CD8-positive, alpha-beta T cell (primary cell): ENCODE measurements at places on chromosomes 2 and 18.

DNA sequence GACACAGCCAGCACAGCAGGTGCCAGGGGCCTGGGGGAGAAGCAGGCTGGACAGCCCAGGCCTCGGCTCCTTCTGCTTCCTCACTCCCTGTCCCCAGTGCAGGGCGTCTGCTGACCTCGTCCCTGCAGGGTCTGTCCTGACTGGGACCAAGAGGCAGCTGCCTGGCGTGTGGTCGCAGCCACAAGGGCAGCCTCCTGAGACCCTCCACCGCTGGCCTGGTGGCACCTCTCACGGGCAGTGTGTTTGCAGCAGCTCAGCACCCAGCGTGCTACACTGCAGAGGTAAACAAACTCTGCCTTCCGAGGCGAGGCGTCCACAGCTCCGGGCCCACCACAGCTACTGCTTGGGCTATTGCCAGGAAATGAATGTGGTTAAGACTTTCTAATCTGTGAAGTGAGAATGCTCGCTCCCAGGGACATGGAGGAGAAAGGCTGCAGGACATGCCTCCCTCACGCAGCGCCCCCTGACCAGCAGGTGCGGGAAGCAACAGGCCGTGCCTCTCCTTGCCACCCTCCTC, 46.1 kb upstream of the HPCAL1 start:
- no peak for DNase-seq

GRCh38 chr18:48064978-48065600, 134.6 kb upstream of the SMAD2 start:
- DNase-seq: no peak

DNA sequence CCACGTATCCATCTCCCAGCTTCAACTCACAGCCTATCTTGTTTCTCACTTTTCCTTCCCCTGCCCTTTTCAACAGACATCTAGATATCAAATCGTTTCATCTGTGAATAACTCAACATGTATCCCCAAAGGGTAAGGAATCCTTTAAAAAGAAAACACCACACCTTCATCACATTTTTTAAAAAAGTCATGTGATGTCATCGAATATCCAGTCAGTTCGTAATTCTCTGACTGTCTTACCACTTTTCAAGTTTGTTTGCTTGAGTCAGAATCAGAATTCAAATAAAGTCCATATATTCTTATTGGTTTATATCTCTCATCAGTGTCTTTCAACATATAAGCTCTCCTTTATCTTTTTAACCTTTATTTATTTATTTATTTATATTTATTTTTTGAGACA, 5.4 kb upstream of the LONRF2 start:
- no peak for DNase-seq

GRCh38 chr2:143258126-143258892, 129.1 kb downstream of the ARHGAP15 start:
- DNase-seq: no peak

GRCh38 chr2:218008060-218009040, 5.6 kb upstream of the TNS1 start:
- DNase-seq: no peak

- DNase-seq: no peak
These were observed 15.4 kb downstream of the SULT1C4 start for GRCh38 chr2:108393197-108393596.

DNA sequence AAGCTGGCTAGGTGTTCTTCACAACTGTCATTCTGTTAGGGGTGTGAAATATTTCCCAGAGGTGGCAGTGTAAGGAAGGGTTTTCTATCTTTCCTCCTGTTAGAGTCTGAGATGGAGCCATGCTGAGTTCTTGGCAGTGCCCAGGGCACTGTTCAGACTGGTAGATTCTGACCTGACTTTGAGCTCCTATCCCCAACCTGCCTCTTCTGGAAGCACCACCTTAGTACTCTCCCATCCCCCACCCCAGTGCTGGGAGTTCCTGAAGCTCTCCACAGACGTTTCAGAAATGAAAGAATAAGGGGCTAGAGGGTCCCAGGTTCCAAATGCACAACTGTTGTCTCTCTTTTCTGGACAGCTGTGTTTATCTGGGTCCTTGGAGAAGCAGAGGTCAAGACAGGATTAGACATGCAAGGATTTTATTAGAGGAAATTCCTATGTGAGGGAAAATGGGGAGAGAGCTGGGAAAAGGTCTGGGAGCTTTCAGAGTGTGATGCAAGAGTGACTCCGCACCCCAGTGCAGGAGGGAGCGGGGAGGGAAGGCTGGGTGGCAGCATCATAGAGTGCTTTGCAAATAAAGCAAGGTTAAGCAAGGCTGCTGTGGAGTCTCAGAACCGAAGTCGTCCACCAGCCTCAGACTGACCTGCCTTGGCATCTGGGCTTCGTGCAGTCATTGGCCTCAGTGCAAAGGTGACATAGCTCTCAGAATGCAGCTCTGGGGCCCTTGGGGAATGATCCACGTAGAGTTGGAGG, 75.5 kb downstream of the SLC4A3 start:
- no peak for DNase-seq

- DNase-seq: no peak
These were observed 300.1 kb downstream of the NOL4 start for GRCh38 chr18:33924576-33924975.

DNA sequence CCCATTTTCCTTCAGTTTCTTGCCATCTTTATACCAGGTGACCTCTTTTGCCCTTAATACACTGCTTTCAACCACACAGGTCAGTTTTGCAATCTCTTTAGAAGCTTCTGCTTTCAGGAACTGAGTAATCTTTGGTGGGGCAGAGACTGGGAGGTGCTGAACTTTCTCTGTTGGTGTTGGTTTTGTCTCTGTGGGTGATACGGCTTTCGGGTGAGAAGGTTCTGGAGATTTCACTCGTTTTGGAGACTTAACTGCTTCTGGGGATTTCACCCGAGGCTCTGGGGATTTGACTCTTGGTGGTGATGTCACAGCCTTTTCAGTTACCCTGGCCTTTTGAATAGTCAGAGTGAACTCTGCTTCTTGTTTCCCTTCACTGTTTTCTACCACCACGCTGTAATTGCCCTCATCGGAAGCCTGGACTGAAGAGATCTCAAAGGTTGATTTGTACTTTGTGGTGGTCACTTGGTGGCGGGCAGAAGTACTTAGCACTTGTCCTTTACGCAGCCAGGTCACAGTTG, 50.4 kb downstream of the PLEKHA3 start:
- no peak for DNase-seq

- no peak for DNase-seq
These were observed 34.8 kb downstream of the APOB start for GRCh38 chr2:21008790-21009661.

- no peak for DNase-seq
These were observed 23.6 kb upstream of the KYNU start for GRCh38 chr2:142853912-142854311.

- DNase-seq: no peak
These were observed 372.8 kb upstream of the RAB6C start for GRCh38 chr2:129606496-129607270.

- DNase-seq: no peak
These were observed 22.8 kb upstream of the ZNF407 start for GRCh38 chr18:74574916-74575315.

GRCh38 chr2:148490840-148491439, 153.6 kb upstream of the EPC2 start:
- DNase-seq: no peak

DNA sequence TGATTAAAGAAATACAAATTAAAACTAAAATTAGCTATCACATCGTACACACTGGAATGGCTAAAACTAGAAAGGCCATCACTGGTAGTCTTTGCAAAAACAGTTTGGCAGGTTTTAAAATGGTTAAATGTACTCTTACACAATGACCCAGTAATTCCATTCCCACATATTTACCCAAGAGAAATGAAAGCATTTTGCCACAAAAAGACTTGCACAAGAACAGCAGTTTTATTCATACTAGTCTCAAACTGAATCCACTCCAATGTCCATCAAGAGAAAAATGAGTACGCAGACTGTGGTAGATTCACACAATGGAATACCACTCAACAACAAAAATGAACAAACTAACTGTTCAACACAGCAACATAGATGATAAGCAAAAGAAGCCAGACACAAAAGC, 29.1 kb downstream of the SP140L start:
- no peak for DNase-seq

GRCh38 chr2:188819792-188820191, 154.4 kb upstream of the COL3A1 start:
- no peak for DNase-seq

DNA sequence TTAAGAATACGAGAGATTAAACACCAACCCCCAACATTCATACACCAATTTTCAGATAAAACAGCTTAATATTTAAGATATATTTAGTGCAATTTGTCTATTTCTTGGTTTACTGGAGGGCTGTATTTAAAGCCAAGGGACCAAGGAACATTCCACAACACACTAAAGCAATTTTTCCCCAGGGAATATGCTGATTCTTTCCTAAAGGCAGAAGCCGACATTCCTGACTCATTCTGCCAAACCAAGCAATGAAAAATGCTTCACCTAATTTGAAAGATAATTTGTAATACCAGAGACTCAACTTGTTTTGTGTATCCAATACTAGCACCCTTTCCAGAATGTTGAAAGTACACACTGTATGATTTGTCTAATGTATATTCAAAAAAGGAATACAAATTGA, 1267.6 kb upstream of the PIK3C3 start:
- no peak for DNase-seq

GRCh38 chr2:86628091-86628522, 4.4 kb upstream of the RNF103 start:
- DNase-seq: no peak

DNA sequence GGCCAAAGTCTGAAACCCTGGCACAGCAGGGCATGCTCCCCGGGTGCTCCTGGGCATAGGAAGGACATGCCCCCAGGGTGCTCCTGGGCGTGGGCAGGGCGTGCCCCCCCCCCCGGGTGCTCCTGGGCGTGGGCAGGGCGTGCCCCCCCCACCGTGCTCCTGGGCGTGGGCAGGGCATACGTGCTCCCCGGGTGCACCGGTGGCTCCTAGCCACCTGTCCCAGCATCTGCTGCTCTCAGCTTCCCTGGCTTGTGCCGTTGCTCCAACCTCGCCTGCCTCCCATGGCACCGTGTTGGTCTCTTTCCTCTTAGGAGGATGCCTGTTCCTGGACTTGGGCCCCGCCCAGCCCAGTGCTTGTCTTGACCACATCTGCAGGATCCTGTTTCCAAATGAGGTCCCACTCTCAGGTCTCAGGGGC, 95.6 kb upstream of the CTDP1 start:
- DNase-seq: no peak

DNA sequence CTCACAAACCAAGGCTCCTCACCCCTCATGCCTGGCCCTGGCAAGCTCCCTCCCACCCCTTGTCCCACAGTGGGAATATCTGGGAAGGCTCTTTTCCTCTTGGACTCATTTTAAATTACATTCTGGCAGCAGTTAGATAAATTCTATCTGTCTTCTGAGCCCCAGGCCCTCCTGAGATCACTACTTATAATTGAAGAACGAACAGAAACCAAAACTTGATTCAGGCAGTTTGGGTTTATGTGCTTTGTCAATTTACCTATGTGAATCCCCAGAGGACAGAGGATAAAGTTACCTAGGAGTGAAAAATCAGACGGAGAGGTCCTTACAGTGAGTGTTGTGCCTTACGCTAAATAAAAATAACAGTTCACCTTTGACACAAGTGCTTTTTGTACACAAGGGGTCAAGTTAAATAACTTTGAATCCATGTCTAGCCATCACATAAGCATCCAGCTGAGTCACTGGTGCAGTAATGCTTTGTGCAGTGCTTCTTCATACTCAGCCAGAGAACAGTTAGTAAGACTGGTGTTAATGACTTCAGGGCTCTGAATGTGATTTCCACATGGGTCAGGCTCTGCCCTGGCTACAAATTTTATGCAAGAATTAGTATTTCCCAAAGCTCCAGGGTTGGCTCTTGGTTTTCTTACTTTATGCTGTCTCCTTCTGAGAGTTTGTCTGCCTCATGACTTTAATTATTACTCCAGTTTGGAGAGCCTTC, 329.3 kb downstream of the INSIG2 start:
- no peak for DNase-seq

DNA sequence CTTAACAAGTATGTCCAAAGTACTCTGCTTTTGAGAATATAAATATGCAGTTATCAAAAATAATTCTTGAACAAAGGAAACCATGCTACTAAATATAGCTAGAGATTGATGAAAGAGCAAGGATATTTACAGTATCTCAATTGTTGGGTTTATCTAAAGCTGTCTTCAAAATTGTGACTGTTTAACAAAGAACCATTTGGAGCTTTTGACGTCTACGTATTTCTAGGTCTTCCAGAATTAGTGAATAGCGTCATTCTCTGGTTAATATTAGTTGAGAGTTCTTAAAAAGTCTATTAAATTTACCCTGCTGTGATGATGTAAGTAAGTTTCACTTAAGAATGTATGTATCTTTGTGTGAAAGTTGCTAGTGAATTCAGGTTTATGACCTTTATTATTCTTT, 223.1 kb upstream of the SIX3 start:
- DNase-seq: no peak

GRCh38 chr2:96072746-96073145, 38.0 kb upstream of the GPAT2 start:
- peak; percentile 19 for DNase-seq

DNA sequence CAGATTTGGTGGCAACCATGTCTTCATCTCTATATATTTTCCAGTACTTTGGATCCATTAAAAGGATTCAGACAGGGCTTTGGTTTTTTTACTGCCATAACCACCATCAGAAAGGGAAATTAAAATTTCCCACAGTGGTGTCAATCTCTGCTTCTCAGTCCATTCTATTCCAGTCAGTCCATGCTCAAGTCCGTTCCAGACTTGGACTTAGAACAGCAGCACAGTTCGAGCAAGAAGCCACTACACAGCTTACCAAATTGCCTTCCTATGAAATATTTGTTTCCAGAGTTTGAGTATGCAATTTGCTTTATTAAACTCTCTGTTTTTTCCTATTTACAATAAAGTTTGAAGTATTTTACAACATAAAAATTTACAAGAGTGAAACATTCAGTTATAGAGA, 306.5 kb upstream of the GULP1 start:
- DNase-seq: no peak

GRCh38 chr2:10331027-10331701, 28.5 kb downstream of the HPCAL1 start:
- peak; percentile 76 for DNase-seq

DNA sequence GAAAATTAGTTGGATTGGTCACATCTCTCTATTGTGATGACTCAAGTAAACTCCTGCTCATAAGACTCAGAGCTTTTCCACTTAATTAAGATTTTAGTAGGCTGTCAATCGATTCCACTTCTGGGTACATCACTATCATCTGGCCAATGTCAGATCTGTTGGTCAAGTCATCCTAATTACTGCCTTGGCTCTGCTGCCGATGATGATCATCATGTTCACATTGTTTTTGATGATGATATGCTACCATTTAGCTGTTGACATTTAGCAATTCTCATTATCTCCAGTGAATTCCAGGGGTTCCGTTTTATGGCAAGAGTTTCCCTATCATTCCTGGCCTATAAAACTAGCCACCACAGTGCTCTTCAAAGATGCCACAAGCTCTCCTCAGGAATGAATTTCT, 253.4 kb downstream of the IKZF2 start:
- DNase-seq: no peak
